ENCODE measurements at places on chromosomes 4 and X. TPM values are rescaled to one million over a fixed set of nuclear protein-coding genes. Genes with fewer than 3 reads are reported as not detected.

The PDCL2 gene
- total RNA-seq, result not detected

The IL21 gene
- not detected for total RNA-seq

The SPOCK3 gene
- 0.26 TPM for total RNA-seq

The PPM1K gene
- 9.5 TPM for total RNA-seq

The CCNQ gene
- total RNA-seq, result 74.2 TPM

The AVPR2 gene
- 2.6 TPM for total RNA-seq

The XAGE2 gene
- not detected for total RNA-seq

The PALLD gene
- 26.4 TPM for total RNA-seq

All from A172 (cell line).